ENCODE measurements at places on chromosomes 7 and 10.

DNA sequence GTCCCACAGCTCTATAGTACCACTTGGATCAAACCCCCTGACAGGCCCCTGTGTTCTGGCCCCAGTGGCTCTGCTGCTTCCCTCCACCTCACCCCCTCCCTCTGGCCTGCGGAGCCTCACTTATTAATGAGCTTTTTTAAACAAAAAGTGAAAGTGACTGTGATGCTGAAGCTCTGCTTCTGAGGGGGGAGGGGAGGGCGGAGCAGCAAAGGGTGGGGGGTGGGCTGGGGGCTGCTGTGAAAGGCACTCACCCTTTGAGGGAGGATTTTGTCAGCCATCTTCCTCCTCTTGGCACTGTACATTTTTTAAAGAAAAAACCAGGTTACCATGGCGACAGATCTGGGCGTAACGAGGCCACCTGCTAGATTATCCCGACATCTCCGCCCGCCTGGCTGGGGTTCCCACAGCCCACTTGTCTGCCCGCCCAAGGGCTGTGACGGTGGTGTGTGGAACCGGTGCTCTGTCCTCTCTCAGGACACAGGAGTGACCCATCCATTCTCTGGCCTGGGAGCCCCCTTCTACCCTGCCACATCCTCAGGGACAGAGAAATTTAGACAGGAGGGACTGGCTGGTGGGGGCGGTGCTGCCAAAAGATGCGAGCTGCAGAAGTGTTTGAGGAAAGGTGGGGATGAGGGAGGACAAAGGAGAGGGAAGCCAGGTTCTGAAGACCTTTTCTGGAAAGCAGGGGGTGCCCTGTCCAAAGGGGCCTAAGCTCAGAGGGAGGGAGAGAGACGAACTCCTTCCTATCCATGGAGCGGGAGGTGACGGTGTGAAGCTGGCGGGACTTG is 4.9 kb downstream of the SMARCD3 start:
- DNase-seq = peak; percentile 77

- DNase-seq = no peak
Measured at GRCh38 chr10:23870651-23871610, 338.0 kb upstream of the KIAA1217 start.

DNA sequence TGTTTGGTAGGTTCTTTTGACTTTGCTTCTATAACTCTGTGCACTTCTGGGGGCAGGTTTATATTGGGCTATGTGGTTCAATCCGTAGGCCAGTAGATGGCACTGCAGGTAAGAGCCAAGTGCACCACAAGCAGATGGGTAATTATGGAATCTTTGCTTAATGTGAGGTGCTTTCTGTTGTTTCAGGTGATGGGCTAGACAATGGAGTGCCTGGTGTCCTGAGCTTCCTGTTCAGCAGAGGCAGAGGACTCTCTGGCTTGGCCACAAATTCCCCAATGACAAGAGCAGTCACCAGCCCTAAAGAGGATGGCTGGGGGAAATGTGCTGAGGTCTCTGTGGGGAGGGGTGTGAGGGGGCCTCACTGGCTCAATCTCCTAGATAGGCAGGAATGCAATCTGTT is 455.0 kb downstream of the CCSER2 start:
- peak; percentile 66 for DNase-seq

DNA sequence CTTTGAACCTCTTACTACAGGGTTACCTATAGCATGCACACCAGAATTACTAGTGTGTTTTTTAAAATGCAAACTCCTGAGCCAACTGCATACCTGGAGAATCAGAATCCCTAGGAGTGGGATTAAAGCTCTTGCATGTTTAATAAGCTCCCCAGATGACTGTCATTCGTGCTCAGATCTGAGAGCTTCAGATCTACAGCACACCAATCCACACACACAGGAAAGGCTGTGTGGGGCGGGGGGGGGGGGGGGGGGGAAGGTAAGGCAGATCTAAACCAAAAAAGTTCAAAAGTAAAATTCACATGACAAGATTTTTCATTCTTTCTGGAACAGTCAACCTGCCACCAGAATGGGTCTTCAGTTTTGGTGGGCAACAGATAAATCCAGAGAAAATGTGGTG is 5.5 kb downstream of the FAM3C start:
- DNase-seq = no peak

- DNase-seq = no peak
Measured at GRCh38 chr10:91976317-91977051, 52.9 kb downstream of the BTAF1 start.

DNA sequence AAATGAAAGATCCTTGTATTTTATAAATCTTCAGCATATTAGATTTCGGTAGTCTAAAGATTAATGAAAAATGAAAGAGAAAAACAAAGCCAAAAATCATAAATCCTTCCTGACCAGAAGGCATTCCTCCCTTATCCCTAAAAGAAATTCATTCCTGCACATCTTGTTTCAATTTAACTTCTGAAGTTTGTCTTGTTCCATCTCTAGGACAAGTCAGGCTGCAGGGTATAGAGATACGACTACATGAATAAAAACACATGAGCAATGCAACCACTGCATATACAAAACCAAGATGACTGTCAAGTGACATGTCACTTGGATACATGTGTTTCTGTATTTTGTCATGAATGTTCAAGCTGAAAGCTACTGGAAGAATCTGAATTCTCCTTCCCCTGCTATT is 214.9 kb downstream of the JAZF1 start:
- DNase-seq = no peak

GRCh38 chr7:28078036-28078901 is 102.3 kb downstream of the JAZF1 start:
- DNase-seq = peak; percentile 54

DNA sequence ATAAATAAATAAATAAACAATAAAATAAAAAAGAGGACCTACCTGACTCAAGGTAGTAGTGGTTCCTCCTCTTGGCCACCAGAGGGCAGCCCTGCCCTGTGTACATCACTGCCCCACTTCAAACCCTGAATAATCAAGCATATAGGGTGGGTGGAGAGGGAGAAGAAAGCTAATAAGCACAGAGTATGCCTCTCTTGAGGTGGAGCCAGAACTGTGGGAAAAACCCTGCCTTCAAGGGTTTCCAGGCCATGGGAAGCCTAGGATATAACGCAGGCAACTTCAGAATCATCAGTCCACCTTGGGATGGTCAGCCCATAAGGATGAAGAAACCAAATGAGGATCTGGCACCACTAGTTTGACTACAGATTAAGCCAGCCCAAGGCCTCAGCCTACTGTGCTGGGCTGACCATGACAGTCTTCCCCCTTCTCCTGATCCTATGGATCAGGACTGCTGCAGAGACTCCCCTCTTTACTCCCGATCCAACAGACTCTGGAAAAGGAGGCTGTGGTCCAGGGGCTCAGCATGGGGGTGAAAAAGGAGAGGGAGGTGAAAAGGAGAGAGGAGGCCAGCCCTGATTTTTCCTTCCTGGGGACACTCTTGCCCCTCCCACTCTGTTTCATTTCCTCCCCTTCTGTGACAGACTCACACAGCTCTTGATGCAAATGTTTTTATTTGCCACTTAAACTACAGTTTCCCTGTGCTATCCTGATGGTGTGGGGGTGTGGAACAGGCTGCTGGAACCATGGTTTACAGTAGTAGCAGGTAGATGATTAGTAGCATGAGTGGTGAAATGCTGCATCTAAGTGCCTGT is 10.1 kb downstream of the AVPI1 start:
- DNase-seq = peak; percentile 52

DNA sequence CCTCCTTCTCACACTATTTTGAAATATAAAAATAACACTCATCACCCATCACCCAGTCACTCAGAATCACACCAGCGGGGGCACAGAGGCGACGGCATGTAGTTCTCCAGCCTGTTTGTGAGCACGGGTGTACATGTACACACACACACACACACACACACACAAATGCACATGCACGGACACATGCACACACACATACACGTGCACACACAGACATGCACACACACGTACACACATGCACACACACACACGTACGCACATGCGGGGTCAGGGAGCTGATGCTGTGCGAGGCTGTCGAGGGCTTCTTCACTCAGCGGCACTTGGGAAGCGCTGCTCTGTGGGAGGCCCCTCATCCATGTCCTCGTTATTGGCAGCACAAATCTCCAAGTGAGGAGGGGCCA is 178.8 kb downstream of the ELFN1 start:
- no peak for DNase-seq

DNA sequence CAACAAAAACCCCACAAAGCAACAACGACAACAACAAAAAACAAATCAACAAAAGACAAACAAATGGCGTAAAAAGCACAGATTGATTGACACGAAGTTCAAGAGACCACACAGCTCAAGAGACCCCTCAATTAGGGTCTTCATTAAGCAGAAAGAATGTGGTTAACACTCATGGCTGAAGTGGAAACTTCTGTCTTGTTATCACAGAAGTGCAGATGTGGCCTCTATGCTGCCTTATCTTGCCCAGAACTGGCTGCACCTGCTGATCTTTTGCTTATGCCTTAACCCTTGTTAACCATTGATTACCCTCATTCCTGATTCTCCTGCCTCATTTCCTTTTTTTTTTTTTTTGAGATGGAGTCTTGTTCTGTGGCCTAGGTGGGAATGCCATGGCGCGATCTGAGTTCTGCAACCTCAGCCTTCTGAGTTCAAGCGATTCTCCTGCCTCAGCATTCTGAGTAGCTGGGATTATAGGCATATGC is 3.5 kb upstream of the DAGLB start:
- no peak for DNase-seq

DNA sequence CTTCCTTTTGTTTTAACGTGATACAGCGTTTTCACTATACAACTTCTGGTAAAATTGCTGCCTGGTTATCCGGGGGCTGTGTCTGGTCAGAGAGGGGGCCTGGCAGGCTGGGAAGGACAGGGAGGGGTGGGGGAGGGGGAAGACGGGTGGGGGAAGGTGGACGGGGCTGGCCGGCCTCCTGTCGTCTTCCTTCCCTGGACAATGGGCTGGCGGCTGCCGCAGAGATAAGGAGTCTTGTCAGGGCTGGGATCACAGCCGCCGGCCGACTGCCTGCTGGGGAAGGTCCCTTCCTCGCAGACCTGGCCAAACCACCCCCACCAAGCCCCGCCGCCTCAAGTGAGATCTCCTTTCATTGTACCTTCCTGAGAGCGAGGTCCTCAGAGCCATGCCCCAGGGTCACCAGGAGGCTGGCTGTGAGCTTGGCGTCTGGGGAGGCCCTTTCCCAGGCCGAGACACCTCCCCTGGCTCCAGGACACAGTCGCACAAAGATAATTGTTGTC is 151.2 kb upstream of the TNRC18 start:
- no peak for DNase-seq

DNA sequence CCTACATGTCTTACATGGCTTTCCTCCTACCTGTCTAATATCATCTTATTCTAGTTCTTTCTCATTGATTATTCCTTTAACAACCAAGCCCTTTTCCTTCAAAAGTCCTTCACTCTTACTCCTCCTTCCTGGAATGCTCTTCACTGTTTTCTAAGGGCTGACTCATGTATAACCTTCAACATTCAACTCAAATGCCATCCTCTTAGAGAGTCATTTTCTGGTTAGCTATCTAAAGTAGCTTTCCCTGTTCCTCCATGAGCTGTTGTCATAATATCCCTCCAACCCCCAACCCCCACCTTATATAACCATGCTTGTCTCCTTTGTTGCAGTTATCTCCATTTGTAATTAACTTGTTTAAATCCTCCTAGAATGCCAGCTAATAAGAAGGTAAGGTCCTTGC is 286.8 kb downstream of the ADK start:
- no peak for DNase-seq

GRCh38 chr7:51187941-51188340 is 128.7 kb downstream of the COBL start:
- peak; percentile 32 for DNase-seq

DNA sequence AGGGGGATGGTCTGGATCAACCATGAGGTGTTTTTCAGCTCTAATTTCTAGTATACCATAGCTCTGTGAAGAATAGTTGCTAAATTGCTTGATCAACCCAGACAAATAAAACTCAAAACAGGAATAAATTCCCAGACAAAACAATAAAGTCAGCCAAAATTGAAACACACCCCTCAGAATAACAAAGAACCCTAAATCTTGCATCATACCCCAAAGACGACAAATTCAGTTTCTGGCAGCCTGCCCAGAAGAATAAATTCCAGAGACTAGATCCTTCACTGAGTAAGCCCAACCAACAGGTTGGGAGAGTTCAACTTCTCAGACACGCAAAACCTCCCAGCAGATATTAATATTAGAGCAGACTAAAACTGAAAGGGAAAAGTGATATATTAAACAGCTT is 11.2 kb upstream of the SEM1 start:
- DNase-seq = no peak

All from NCI-H2171 treated with DMSO at 0.1 percent for 48 hours (cell line).